ENCODE measurements at places on chromosomes 5 and 9.

DNA sequence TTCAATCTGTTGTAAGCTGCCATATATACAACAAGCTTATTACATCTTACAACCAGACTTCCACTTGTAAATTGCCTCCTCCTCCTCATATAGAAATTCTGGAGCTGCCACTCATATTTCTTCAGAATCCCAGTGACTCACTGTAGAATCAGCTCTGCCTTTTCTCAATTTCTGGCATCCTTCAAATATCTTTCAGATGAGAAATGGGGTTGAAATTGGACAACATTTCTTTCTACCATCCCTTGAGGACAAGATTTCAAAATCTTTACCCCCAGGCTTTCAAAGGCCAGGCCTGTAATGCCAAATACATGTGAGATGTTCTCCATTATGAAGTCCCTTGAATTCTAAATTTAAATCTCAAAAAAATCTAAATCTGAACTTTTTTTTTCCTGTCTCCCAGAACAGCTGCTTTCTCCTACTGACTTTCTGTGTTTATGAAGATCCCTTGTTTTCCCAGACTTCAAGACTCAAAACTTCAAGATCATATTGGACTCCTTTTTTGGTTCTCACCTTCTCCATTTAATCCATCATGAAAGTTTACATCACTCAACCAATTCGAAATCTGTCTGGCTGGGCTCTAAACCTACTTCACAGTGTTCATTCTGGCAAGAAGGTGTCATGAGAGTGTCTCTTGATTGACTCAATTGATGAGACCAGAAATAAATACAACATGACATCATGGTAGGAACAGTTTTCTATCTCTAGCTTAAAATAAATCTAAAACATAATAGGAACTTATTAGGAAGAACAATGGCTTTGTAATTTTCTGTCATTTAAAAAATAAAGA is 109.8 kb downstream of the HMHB1 start:
- DNase-seq: peak; percentile 91

DNA sequence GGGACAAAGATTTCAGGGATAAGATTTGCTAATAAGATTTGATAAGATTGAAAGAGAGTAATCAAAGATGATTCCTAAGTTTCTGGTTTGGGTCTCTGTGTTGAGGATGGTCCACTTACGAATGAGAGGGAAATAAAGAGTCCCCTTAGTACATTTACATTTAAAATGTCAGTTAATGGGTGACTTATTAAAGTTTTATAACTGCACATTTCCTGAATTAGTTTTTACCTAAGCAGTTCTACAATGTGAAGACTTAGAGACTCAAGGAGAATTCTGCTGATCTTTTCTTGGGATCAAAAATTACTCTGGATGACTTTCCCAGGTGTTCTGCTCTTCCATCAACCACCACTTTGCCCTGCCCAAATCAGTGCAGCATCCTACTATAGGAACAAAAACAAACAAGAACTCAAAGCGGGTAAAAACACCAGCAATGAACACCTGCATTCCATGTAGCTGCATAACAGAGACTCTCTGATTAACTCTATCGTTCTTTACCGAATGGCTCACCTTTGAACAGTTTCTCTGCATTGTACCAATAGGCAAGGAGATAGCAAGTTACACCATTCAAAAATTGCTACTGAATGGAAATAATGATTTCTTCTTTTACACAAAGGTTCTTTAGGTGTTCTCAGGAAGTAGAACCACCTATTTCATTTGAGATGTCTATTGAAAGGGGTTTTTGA is 65.3 kb downstream of the PRLR start:
- no peak for DNase-seq

- DNase-seq: no peak
Measured at GRCh38 chr5:1733369-1733768, 66.3 kb downstream of the MRPL36 start.

GRCh38 chr5:109947667-109948066 is 257.9 kb downstream of the MAN2A1 start:
- no peak for DNase-seq

- no peak for DNase-seq
Measured at GRCh38 chr5:68445257-68446069, 229.9 kb downstream of the PIK3R1 start.

DNA sequence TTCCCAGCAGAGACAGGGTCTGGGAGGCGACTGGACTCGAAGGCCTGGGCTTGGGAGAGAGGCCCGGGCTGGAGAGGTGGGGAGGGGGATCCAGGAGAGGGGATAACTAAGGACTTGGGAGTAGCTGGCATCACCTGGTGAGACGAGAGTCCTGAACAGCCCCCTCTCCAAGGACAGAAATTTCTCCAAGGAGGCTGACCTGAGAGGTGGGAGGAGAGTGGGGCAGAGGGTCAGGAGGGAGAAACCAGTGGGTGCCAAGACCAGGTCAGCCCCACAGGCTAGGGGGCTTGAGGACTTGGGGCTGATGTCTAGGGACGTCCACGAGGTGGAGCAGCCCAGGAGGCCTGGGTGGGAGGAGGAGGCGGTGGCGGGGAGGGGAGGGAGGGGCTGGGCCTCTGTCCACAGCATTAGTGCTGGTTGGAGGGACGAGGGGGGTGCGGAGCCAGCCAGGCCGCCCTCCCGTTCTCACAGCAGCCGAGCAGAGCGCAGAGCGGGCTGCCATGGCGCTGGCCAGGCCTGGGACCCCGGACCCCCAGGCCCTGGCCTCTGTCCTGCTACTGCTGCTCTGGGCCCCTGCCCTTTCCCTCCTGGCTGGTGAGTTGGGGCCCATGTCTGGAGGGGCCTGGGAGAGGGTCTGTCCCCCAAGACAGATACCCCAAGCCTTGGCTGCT is at the start of gene CRB2:
Gene CRB2, plus strand, starts transcription at position 437 of the 671 bp plus-strand sequence. Its CDS starts 64 bp downstream, at position 501.
- DNase-seq: no peak

- no peak for DNase-seq
Measured at GRCh38 chr5:144406442-144406841, 235.8 kb downstream of the KCTD16 start.

DNA sequence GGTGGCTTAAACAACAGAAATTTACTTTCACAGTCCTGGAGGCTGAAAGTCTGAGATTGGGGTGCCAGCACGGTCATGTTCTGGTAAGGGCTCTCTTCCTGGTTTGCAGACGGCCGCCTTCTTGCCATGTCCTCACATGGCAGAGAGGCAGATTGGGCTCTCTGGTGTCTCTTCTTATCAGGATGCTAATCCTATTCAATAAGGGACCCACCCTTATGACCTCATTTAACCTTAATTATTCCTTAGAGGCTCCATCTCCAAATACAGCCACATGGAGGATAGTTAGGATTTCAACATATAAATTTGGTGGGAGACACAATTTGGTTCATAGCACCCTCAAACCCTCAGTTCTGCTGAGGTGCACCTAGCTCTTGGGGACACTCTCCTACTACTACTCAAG is 180.4 kb downstream of the DAB2IP start:
- DNase-seq: no peak

- DNase-seq: peak; percentile 12
Measured at GRCh38 chr5:35230038-35230611, at the start of gene PRLR. Gene PRLR (minus strand): TSS chr5:35230487. CDS start chr5:35089620, 140,867 bp downstream.

GRCh38 chr5:140591747-140592372 is 27.2 kb downstream of the SLC35A4 start:
- no peak for DNase-seq

GRCh38 chr5:110754181-110754580 is 15.4 kb downstream of the SLC25A46 start:
- DNase-seq: no peak

GRCh38 chr5:14838396-14839319 is 32.9 kb downstream of the ANKH start:
- no peak for DNase-seq

DNA sequence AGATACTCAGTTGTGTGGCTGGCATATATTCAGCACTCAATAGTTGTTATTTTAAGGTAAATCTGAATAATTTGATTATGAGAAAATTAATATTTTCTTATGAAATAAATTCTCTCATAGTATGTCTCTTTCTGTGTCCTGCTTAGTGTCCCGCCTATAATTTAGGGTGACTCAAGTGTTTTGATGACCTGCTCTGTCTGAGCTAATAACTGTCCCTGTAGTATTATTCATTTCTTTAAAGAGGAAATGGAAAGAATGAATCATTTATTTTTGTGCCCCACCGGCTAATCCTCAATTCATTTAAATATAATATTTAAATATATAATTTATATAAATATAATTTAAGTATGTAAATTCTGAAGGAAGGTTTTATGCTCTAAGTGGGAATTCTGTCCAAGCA is 4.1 kb downstream of the SLC1A1 start:
- DNase-seq: no peak

DNA sequence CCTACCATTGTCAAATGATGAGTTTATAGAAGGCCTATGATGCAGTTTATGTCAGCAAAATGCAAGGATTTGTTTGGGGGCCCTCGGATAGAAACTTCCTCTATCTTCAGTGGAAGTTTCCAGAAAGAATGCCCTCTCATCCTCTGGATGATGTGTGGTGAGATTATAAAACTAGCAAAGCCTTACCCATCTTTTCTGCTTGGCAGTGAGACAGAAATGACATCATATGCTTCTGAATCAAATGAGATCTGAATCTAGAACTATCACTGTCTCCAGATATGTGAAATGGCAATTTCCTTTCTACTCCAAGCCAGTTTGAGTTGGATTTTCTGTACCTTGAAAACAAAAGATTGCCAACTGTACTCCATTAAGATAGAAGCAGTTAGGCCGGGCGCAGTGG is 60.4 kb upstream of the CKMT2 start:
- DNase-seq: no peak

GRCh38 chr5:85452322-85453025 is 1067.8 kb upstream of the EDIL3 start:
- DNase-seq: no peak

DNA sequence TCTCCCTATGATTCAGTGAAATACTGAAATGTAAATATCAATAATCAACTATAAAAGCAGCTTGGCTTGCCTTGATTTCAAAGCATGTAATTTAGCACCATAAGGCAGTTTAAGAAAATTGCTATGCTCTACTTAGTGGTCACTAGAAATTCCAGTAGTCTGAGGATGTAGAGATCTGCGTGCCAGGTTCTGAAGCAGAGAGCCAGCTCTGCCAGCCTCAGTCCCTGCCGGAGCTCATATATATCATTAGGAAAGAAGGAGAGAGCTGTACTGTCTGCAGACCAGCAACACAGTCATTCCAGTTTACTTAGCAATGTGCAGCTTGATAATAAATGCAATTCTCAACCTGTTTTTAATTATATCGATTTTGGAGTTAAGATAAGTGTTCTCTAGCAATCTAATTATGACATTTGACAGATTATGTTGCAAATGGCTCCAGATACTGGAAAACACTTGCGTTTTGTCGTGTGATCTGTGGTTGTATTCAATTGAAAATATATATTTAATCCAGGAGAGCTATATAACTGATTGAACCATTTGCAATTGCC is 540.5 kb downstream of the CTNND2 start:
- no peak for DNase-seq

GRCh38 chr5:133111299-133111698 is 59.5 kb downstream of the HSPA4 start:
- peak; percentile 78 for DNase-seq

- no peak for DNase-seq
Measured at GRCh38 chr5:82635561-82636288, 357.6 kb upstream of the RPS23 start.

GRCh38 chr9:137878146-137878941 is 762 bp downstream of the CACNA1B start:
- no peak for DNase-seq

DNA sequence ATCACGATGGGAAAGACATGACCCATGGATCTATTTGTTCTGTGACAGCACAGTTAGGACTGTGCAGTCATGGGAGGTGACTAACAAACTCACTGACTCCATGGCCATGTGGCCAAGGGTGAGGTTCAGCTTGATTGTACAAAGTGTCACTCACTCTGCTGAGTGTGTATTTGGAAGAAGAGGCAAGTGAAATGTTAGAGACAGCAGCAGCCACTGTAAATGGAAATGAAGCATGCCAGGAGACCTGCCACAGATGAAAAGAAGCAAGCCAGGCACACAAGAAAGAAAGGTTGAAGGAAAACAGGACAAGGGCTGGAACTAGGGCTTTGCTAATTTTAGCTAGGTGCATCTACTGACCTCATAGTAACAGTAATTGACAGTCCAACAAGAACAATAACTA is 42.7 kb upstream of the PALM2AKAP2 start:
- no peak for DNase-seq

DNA sequence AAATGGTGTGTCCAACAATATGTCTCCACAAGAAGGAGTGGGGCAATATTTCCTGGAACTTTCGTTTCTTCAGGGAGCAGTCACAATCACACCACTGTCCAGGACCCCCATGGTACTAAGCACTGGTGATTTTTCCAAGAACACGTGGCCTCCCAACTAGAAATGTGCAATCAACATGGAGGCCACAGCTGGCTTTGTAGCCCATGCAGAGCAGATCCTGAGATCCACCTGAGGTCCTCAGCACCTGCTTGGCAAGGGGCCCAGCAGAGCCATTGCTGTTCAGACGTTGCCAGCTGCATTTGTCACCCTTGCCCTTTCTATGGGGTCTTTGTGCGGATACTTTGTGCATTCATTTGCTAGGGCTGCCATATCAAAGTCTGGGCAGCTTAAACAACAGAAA is 334.5 kb upstream of the IRX4 start:
- no peak for DNase-seq

DNA sequence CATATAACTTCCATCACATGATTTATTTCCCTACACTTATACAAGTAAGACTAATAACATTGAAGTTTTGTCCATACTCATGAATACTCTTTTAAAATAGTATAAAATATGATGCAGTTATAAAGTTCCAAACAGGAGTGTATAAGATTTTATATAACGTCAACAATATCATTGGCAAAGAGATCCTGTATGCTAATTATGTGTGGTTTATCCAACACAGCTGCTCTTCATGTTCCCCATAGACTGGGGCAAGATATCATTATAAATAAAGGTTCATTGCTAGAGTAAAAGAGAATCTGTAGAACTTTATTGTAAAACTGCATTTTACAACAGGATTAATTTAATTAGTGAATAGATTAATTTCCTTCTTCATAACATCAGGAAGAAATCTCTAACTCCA is 16.9 kb downstream of the CDH9 start:
- no peak for DNase-seq

GRCh38 chr9:136077491-136077890 is 17.6 kb downstream of the NACC2 start:
- no peak for DNase-seq

GRCh38 chr9:130905125-130905901 is 8.7 kb upstream of the QRFP start:
- no peak for DNase-seq

GRCh38 chr5:9340085-9340484 is 205.8 kb downstream of the SEMA5A start:
- DNase-seq: no peak

DNA sequence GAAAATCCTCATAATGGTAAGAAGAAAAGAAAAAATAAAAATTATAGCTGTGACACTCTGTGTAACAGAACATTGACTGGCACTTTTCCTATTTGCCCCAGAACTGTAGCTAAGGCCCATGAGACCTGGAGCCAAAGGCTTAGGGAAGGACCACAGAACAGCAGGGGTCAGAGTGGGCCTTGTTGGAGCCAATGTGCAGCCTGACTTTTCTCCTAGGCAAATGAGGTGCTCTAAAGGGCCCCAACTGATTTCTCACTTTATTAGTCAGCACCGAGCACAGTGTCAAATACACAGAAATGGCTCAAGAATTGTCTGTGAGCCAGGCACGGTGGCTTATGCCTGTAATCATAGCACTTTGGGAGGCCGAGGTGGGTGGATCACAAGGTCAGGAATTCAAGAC is 4.0 kb upstream of the MEGF9 start:
- DNase-seq: no peak

- no peak for DNase-seq
Measured at GRCh38 chr5:17406423-17406838, 91.6 kb upstream of the TAF11L2 start.
